ENCODE measurements at places on chromosomes 13 and 19.

DNA sequence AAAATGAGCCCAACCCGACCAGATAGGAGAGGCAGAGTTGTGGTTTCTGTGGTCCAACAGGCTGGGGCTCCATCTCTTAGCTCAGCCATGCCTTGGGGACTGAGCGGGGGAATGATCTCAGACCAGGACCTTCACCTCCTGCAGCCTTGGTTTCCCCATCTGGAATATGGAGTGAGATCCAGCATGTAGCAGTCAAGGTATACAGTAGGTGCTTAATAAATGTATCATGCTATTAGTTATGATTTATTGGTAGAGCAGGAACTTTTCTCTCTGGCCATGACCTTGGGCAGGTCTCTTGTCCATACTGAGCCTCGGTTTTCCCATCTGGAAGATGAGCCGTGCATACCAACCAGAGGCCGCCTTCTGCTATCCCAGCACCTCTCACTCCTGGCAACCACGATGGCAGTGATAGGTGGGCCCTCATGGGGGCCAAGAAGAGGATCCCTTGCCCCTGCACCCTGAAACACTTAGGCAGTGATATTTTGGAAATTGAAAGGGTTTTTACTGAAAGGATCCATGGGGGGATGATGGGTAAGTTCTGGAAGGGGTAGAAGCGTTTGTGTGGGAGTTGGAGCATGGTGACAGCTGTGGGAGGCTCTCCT, 9.1 kb downstream of the TM6SF2 start:
- no peak for DNase-seq

DNA sequence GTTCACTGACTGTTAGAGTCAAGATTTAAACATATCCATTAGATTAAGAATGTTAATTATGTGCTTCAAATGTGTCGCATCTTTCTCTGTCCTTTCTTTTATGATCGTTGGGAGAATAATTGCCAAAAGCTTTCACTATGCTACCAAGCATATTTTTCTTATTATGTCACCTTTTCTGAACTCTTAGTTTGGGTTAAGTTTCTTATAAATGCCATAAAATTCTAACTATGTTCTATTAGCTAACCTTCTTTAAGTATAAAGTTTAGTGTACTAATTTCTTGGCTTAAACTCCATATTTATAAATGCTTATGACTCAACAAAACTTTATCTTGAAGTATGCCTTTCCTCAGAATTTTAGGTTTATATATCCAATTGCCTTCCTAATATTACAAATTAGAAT, 1759.4 kb downstream of the PCDH9 start:
- DNase-seq, result peak; percentile 14

DNA sequence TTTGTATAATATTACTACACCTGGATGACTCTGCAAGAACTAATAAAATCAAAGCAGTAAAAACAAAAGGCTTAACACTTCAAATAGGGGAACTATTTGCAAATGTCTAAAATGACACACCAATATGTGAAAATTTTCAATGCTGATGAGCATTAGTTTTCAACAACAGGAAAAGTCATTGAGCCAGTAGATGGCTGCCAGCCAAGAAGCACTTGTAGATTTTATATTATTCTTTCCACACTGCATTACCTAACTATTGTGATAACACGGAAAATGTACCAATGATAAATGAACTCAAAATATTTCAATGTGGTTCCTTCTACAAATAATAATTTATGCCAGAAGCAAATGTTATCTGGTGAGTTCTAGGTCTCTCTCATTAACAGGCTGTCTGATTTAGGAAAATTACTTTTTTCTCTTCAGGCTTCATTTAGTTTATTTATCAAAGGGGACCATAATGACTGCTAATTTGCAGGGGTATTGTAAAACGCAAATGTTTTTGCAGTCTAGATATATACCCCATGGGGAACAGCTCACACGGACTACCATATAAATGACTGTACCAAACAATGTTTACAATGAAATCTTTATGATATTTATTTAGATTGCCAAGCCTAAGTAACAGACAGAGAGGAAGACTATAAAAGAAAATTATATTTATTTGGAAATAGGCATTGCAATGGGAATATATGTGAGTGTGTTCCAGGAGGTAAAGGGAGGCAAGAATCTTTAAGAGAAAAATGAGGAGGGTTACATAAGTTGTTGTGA, 407.8 kb downstream of the LIG4 start:
- no peak for DNase-seq

DNA sequence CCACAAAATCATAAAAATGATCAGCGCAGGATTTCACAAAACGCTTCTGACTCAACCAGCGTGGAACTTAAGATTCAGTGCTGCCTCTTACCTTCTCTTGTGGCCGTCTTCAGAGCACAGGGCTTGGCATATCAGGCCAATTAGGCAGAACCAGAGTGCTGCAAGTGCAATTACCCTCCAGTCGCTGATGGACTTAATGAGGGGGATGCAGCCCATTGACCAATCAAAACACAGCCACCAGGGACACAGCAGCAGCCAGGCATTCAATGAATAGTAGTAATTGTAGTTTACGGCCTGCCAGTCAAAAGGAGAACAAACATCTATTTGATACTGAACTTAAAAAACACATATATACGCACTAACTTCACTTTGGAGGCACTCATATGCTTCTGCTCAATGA, 38.2 kb downstream of the TMTC4 start:
- no peak for DNase-seq

GRCh38 chr13:29887030-29887557, 36.7 kb upstream of the UBL3 start:
- no peak for DNase-seq

DNA sequence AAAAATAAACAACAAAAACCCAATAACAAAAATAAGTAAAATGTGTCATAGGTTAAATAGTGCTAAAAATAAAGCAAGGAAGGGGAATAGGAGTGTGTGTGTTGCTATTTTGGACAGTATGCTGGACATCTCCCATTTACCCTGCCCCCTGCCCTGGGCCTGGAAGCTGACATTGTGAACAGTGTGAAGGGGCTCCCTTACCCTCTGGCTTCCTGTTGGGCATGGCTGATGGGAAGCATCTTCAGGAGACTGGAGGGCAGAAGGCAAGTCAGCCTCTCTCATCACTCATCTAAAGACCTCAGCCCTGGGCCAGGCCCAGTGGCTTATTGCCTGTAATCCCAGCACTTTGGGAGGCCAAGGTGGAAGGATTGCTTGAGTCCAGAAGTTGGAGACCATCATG, 26.7 kb downstream of the KCTD15 start:
- DNase-seq, result no peak
